ENCODE measurements at places on chromosomes 11 and 22.

GRCh38 chr11:119684361-119685110, 44.5 kb downstream of the NECTIN1 start:
- no peak for DNase-seq

GRCh38 chr11:36564376-36565030, 3.3 kb upstream of the RAG1 start:
- DNase-seq, result peak; percentile 22

- DNase-seq, result peak; percentile 84
Measured at GRCh38 chr11:128522055-128522942, 65.1 kb downstream of the ETS1 start.

GRCh38 chr11:47408598-47409439, 429 bp downstream of the SLC39A13 start:
- DNase-seq, result peak; percentile 65

DNA sequence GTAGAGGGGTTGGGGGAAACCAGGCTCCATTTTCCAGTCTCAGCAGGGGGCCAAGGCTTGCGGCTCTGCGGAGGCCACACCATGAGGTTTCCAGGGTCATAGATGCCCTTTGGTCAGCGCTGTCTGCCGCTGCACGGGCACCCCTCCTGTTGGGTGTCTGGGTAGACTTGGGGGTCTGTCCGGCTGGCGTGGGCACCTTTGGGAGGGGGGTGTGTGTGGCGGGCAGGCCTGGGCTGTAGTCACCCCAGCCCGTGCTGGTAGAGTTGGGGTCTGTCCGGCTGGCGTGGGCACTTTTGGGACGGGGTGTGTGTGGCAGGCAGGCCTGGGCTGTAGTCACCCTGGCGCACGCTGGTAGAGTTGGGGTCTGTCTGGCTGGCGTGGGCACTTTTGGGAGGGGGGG, 18.6 kb downstream of the LSP1 start:
- DNase-seq, result no peak
